ENCODE measurements at places on chromosomes 11 and 22.

DNA sequence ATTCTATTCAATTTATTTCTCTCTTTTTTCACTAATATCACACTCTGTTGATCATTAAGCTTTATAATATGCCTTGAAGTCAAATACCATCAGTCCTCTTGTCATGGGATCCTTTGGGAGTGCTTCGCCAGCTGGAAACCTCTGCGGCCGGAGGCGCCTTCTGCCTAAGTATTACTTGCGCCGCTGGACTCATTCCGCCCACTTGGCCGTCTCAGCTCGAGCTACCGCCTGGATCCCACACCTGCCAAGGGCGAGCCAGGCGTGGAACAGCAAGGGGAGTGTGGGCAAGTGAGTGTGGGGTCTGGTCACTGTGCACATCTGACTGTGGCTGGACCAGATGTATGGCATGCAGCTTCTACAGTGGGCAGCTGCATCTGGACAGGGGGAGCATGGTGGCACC is 9.1 kb upstream of the MAP6 start:
- H3K4me1 ChIP-seq = no peaks in the 10 kb centered on the region
- H3K27me3 ChIP-seq = no peaks in the 10 kb centered on the region
- H3K27ac ChIP-seq = no peak overlapping the region
- DNase-seq = no peak
- no peak overlapping the region for H3K4me3 ChIP-seq
- H3K36me3 ChIP-seq = no peaks in the 10 kb centered on the region

GRCh38 chr11:128642571-128642970 is 51.3 kb upstream of the FLI1 start:
- no peak overlapping the region for H3K4me3 ChIP-seq
- no peak for DNase-seq
- H3K27me3 ChIP-seq = no peaks in the 10 kb centered on the region
- no peaks in the 10 kb centered on the region for H3K4me1 ChIP-seq
- no peaks in the 10 kb centered on the region for H3K36me3 ChIP-seq

- no peak overlapping the region for H3K4me3 ChIP-seq
- no peak for DNase-seq
- H3K27me3 ChIP-seq = no peaks in the 10 kb centered on the region
- H3K27ac ChIP-seq = no peak overlapping the region
- H3K4me1 ChIP-seq = no peaks in the 10 kb centered on the region
- no peaks in the 10 kb centered on the region for H3K36me3 ChIP-seq
Observed at GRCh38 chr11:43504316-43504950, 145.7 kb downstream of the TTC17 start.

GRCh38 chr11:76282172-76282571 is 75.9 kb upstream of the WNT11 start:
- no peaks in the 10 kb centered on the region for H3K4me1 ChIP-seq
- no peaks in the 10 kb centered on the region for H3K27me3 ChIP-seq
- DNase-seq = no peak
- H3K36me3 ChIP-seq = no peaks in the 10 kb centered on the region
- H3K27ac ChIP-seq = no peak overlapping the region
- H3K4me3 ChIP-seq = no peak overlapping the region

GRCh38 chr11:34806875-34807274 is 109.3 kb downstream of the APIP start:
- H3K27ac ChIP-seq = no peak overlapping the region
- no peaks in the 10 kb centered on the region for H3K27me3 ChIP-seq
- no peaks in the 10 kb centered on the region for H3K36me3 ChIP-seq
- H3K4me3 ChIP-seq = no peak overlapping the region
- H3K4me1 ChIP-seq = no peaks in the 10 kb centered on the region

GRCh38 chr22:36308880-36309279 is 55.9 kb downstream of the APOL1 start:
- DNase-seq = no peak
- H3K36me3 ChIP-seq = peaks cover 100% of the 10 kb centered on the region
- no peaks in the 10 kb centered on the region for H3K27me3 ChIP-seq
- peaks cover 2% of the 10 kb centered on the region for H3K4me1 ChIP-seq
- no peak overlapping the region for H3K4me3 ChIP-seq

DNA sequence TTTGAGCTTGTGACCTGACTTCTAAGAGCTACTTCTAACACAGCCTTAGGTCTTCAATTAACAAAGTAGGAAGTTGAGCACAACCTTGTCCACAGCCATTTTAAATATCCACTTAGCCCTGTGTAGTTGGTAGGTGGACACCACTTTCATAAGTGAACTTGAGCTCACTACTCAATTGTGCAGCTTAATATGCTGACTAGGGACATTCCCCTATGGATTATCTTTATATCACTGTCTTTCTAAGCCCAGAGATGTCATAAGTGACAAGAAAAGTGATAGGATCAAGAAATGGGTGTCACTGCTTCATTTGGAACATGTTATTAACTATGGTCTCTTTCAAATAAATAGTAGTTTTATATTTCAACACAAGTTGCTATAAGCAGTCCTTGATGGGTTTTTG is 4.0 kb upstream of the ATP5MG start:
- DNase-seq = no peak
- H3K4me3 ChIP-seq = no peak overlapping the region
- H3K36me3 ChIP-seq = peaks cover 34% of the 10 kb centered on the region
- no peaks in the 10 kb centered on the region for H3K27me3 ChIP-seq
- no peak overlapping the region for H3K27ac ChIP-seq

DNA sequence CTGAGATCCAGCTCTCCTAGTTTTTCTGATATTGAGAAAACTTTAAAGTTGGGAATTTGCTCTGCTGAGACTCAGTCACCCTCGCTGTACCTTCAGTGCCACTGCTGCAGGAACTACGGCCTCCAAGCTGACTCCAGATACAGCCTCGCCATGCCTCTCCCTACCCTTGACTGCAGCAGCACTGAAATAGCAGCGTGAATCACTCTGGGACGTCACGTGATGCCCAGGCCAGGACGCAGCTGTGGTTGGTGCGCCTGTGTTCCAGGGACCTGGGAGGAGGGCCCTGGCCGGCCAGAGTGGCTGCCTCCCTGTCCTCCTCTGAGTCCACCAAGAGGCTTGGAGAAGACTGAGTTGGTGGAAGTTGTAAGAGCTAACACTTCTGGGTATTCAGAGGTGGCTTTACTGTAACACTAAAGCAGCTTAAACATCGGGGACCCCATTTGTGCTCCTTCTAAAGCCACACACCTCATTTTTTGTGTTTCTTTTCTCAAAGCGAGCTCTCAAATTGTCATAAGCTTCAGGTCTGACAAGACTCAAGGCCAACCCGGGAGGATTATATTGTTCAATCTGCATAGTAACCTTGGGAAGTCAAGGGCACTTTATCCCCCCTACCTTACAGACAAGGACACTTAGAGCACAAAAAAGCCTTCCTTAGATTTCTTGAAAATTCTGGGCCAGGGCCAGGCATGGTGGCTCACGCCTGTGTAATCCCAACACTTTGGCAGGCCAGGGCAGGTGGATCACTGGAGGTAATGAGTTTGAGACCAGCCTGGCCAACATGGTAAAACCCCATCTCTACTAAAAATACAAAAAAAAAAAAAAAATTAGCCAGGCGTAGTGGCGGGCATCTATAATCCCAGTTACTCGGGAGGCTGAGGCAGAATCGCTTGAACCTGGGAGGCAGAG is 4.2 kb upstream of the STIP1 start:
- H3K36me3 ChIP-seq = no peaks in the 10 kb centered on the region
- no peaks in the 10 kb centered on the region for H3K27me3 ChIP-seq
- H3K4me1 ChIP-seq = peaks cover 37% of the 10 kb centered on the region
- peak; percentile 93 for DNase-seq

GRCh38 chr11:112620621-112621394 is 340.4 kb upstream of the NCAM1 start:
- DNase-seq = no peak
- H3K36me3 ChIP-seq = no peaks in the 10 kb centered on the region
- H3K27me3 ChIP-seq = no peaks in the 10 kb centered on the region
- no peak overlapping the region for H3K27ac ChIP-seq
- H3K4me3 ChIP-seq = no peak overlapping the region
- H3K4me1 ChIP-seq = no peaks in the 10 kb centered on the region

- peak overlapping the region; percentile 83 for H3K4me3 ChIP-seq
- H3K36me3 ChIP-seq = peaks cover 18% of the 10 kb centered on the region
- H3K27me3 ChIP-seq = no peaks in the 10 kb centered on the region
- H3K4me1 ChIP-seq = peaks cover 15% of the 10 kb centered on the region
- H3K27ac ChIP-seq = peak overlapping the region; percentile 100
- DNase-seq = peak; percentile 65
Observed at GRCh38 chr11:507727-508515, 879 bp upstream of the RNH1 start.

DNA sequence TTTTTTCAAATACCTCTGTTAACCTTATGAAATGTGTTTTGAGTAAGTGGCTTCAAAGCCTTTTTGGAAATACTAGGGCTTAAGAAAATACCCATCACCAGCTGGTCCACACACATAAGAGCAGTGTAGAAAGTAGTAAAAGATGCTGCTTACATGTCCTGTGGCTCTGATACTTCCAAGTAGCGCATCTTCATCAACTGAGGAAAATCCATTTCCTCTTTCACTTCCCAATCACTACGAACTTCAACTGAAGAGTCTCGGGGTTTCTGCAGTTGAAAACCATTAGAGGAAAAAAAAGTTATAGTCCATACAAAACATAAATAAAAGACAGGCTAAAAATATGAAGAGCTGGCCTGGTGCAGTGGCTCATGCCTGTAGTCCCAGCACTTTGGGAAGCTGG is 8.5 kb downstream of the EIF3D start:
- no peak overlapping the region for H3K27ac ChIP-seq
- no peak overlapping the region for H3K4me3 ChIP-seq
- H3K36me3 ChIP-seq = peaks cover 100% of the 10 kb centered on the region

- no peaks in the 10 kb centered on the region for H3K27me3 ChIP-seq
- peaks cover 31% of the 10 kb centered on the region for H3K4me1 ChIP-seq
- H3K27ac ChIP-seq = peak overlapping the region; percentile 92
- no peak for DNase-seq
Observed at GRCh38 chr11:61826930-61827570, 1.1 kb upstream of the FADS2 start.

- DNase-seq = no peak
- no peaks in the 10 kb centered on the region for H3K4me1 ChIP-seq
- H3K27ac ChIP-seq = no peak overlapping the region
Observed at GRCh38 chr22:23155831-23156230, 10.6 kb downstream of the RAB36 start.

GRCh38 chr22:48473202-48473601 is 1354.5 kb downstream of the BRD1 start:
- no peaks in the 10 kb centered on the region for H3K4me1 ChIP-seq
- no peaks in the 10 kb centered on the region for H3K36me3 ChIP-seq
- H3K27me3 ChIP-seq = no peaks in the 10 kb centered on the region
- no peak for DNase-seq
- no peak overlapping the region for H3K27ac ChIP-seq

GRCh38 chr11:130278151-130278550 is 36.6 kb downstream of the ZBTB44 start:
- H3K4me3 ChIP-seq = no peak overlapping the region
- no peak overlapping the region for H3K27ac ChIP-seq
- no peak for DNase-seq
- H3K27me3 ChIP-seq = no peaks in the 10 kb centered on the region
- no peaks in the 10 kb centered on the region for H3K4me1 ChIP-seq

- no peak overlapping the region for H3K4me3 ChIP-seq
- no peaks in the 10 kb centered on the region for H3K27me3 ChIP-seq
- H3K27ac ChIP-seq = no peak overlapping the region
- no peaks in the 10 kb centered on the region for H3K4me1 ChIP-seq
Observed at GRCh38 chr22:39490135-39490798, 11.8 kb upstream of the MIEF1 start.

- no peak for DNase-seq
- H3K27ac ChIP-seq = no peak overlapping the region
- H3K36me3 ChIP-seq = no peaks in the 10 kb centered on the region
- H3K27me3 ChIP-seq = no peaks in the 10 kb centered on the region
- no peak overlapping the region for H3K4me3 ChIP-seq
Observed at GRCh38 chr11:94680426-94680825, 87.7 kb upstream of the AMOTL1 start.

GRCh38 chr11:13963169-13963948 is 836 bp downstream of the SPON1 start:
- H3K36me3 ChIP-seq = no peaks in the 10 kb centered on the region
- H3K4me1 ChIP-seq = peaks cover 7% of the 10 kb centered on the region
- no peaks in the 10 kb centered on the region for H3K27me3 ChIP-seq
- peak overlapping the region; percentile 69 for H3K4me3 ChIP-seq

GRCh38 chr22:43440556-43440955 is 28.7 kb downstream of the MPPED1 start:
- H3K27ac ChIP-seq = no peak overlapping the region
- no peaks in the 10 kb centered on the region for H3K27me3 ChIP-seq
- no peak for DNase-seq
- no peaks in the 10 kb centered on the region for H3K36me3 ChIP-seq
- no peak overlapping the region for H3K4me3 ChIP-seq

GRCh38 chr11:35750315-35750714 is 87.7 kb downstream of the TRIM44 start:
- H3K27ac ChIP-seq = no peak overlapping the region
- DNase-seq = no peak
- H3K36me3 ChIP-seq = no peaks in the 10 kb centered on the region
- H3K4me1 ChIP-seq = no peaks in the 10 kb centered on the region
- no peaks in the 10 kb centered on the region for H3K27me3 ChIP-seq

DNA sequence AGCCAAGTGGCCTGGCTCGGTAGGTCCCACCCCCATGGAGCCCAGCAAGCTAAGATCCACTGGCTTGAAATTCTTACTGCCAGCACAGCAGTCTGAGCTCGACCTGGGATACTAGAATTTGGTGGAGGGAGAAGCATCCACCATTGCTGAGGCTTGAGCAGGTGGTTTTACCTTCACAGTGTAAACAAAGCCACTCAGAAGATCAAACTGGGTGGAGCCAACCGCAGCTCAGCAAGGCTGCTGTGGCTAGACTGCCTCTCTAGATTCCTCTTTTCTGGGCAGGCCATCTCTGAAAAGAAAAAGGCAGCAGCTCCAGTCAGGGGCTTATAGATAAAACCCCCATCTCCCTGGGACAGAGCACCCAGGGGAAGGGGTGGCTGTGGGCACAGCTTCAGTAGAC is 22.3 kb upstream of the OR5B21 start:
- no peaks in the 10 kb centered on the region for H3K27me3 ChIP-seq
- DNase-seq = no peak
- peaks cover 37% of the 10 kb centered on the region for H3K36me3 ChIP-seq

GRCh38 chr22:27185760-27186302 is 528.4 kb downstream of the MIAT start:
- no peaks in the 10 kb centered on the region for H3K36me3 ChIP-seq
- no peak for DNase-seq
- no peaks in the 10 kb centered on the region for H3K27me3 ChIP-seq
- no peaks in the 10 kb centered on the region for H3K4me1 ChIP-seq
- no peak overlapping the region for H3K4me3 ChIP-seq
